ENCODE measurements at places on chromosomes 5 and 9. TPM values are rescaled to one million over a fixed set of nuclear protein-coding genes. Genes with fewer than 3 reads are reported as not detected.

The RAB3C gene
- total RNA-seq: 0.07 TPM

GRCh38 chr9:73640971-73641370 is 489.3 kb downstream of the ANXA1 start:
- no peak overlapping the region for H3K4me3 ChIP-seq
- no peaks in the 10 kb centered on the region for H3K27me3 ChIP-seq
- H3K4me1 ChIP-seq: no peaks in the 10 kb centered on the region

DNA sequence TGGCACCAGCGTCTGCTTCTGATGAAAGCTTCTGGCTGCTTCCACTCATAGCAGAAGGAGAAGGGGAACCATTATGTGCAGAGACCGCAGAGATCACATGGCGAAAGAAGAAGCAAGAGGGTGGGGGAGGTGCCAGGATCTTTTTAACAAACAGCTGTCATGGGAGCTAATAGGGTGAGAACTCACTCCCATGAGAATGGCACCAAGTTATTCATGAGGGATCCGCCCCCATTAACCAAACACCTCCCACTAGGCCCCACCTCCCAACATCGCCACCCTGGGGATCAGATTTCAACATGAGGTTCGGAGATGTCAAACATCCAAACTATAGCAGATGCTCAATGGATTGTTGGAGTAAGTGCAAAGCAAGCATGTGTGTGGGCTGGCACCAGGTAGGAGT is 125.8 kb upstream of the SLIT3 start:
- DNase-seq: no peak
- H3K27me3 ChIP-seq: peaks cover 9% of the 10 kb centered on the region
- no peak overlapping the region for H3K27ac ChIP-seq
- H3K36me3 ChIP-seq: no peaks in the 10 kb centered on the region
- no peak overlapping the region for H3K4me3 ChIP-seq
- no peaks in the 10 kb centered on the region for H3K4me1 ChIP-seq

The FRRS1L gene
- total RNA-seq: 0.41 TPM

Data from A673 (cell line).